ENCODE measurements at places on chromosomes 6 and 20.
A peak's percentile ranks its signal among the peaks of the same experiment; 100 is the strongest.

GRCh38 chr6:126657561-126658175 lies 317.8 kb downstream of the CENPW start:
- no peak for DNase-seq

GRCh38 chr6:81771097-81771496 lies 18.6 kb upstream of the TENT5A start:
- DNase-seq = no peak

GRCh38 chr6:96184798-96185197 lies 169.0 kb downstream of the FUT9 start:
- no peak for DNase-seq

DNA sequence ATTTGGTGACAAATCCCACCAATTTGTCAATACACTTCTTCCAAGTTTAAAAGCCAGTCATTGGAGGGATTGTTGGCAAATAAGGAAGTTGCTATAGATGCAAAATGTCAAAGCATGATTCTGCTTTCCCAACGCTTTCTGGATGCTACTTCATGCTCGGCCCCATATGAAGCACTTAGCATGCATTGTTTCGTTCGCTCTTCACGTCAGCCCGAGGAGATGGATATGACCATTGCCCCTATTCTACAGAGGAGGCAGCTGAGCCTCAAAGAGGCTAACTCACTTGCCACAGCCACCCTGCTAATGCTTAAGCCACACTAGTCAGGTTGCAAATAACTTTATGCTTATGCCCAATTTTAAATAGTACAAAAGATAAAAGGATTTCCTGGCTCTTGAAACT lies 2.8 kb upstream of the NXT1 start:
- no peak for DNase-seq

- no peak for DNase-seq
Measured at GRCh38 chr6:107717781-107718180, 106.3 kb downstream of the SCML4 start.

DNA sequence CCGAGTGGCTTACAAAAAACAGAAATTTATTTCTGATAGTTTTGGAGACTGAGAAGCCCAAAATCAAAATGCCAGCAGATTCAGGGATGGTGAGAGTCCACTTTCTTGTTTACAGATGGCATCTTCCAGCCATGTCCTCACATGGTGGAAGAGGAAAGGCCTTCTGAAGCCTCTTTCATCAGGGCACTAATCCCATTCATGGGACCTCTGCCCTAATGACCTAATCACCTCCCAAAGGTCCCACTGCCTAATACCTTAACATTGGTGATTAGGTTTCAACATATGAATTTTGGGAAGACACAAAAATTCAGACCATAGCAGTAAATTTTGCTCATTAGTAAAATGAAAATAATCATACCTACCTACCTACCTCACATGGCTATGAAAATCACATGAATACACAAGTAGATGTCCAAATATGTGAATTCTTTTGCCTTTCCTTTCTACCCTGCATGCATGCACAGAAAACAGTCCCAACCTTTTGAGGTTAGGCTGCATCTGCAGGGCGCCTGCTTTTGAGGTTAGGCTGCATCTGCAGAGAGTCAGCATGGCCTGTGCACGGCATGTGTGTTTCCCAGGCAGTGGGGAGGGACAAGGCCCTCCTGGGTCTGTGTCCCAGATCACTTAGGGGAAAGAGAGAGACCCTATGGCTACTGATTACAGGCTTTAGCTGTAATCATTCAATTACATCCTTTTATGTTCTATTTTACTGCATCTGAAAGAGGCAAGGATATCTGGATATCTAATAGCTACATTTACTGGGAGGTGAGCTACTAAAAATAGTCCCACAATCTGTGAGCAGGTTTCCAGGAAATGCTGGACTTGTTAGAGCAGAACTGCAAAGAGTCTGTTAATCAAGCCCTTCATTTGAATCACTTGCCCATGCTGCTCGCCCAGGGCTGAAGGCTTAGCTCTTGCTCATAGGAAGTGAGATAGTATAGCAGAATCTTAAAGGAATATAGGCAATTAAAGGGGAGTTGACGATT lies 497.7 kb upstream of the MARCKS start:
- DNase-seq = no peak

DNA sequence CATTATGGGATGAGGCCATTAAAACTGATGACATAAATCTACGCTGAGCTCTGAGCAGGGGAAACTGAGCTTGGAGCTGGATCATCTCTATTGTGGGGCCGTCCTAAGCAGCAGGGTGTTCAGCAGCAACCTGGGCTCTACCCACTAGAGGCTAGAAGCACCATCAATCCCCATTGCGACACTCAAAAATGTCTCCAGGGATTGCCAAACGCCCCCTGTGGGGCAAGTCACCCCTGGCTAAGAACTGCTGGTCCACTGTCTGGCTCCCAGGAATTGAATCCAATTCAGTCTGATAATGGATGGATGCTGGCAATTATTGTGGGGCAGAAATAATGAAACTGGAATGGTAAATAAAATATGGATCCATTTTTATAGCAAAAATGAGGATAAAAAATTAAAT lies 38.2 kb downstream of the PMEPA1 start:
- no peak for DNase-seq

GRCh38 chr6:149895048-149895590 lies 2.8 kb downstream of the RAET1E start:
- no peak for DNase-seq

DNA sequence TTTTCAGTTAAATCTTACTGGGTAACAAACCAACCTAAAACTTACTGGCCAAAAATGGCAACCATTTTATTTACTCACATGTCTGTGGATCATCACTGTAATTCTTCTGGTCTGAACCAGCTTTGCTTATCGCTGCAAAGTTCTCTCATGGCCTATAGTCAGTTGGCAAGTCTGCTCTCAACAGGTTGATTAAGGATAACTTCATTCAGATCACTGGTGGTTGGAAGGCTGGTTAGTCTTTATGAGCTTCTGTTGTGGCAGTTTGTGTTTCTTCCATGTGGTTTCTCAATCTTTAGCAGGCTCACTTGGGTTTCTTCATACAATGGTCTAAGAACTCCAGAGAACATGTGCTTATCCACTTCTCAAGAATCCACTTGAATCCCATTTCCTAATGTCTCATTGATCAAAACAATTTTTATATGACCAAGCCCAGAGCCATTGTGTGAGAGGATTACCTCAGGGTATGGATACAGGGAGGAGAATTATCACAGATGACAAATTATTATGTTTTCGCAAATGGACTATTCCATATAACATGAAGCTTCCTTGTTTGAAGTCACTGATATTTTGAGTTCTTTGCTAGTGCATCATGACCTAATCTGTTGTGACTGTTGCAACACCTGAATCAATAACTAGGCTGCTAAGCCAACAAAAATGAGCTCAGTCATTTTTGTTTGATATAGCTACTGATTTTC lies 155.4 kb upstream of the BMP2 start:
- no peak for DNase-seq

- DNase-seq = no peak
Measured at GRCh38 chr6:68958327-68958726, 323.2 kb downstream of the ADGRB3 start.

GRCh38 chr6:119060255-119060907 lies 18.1 kb downstream of the FAM184A start:
- no peak for DNase-seq

GRCh38 chr6:57248311-57248895 lies 26.3 kb upstream of the RAB23 start:
- DNase-seq = no peak

GRCh38 chr6:170402318-170403040 lies 95.9 kb downstream of the FAM120B start:
- DNase-seq = no peak

GRCh38 chr20:62059920-62060630 lies 5.6 kb downstream of the TAF4 start:
- no peak for DNase-seq

- no peak for DNase-seq
Measured at GRCh38 chr6:111845441-111845871, 27.8 kb downstream of the FYN start.

DNA sequence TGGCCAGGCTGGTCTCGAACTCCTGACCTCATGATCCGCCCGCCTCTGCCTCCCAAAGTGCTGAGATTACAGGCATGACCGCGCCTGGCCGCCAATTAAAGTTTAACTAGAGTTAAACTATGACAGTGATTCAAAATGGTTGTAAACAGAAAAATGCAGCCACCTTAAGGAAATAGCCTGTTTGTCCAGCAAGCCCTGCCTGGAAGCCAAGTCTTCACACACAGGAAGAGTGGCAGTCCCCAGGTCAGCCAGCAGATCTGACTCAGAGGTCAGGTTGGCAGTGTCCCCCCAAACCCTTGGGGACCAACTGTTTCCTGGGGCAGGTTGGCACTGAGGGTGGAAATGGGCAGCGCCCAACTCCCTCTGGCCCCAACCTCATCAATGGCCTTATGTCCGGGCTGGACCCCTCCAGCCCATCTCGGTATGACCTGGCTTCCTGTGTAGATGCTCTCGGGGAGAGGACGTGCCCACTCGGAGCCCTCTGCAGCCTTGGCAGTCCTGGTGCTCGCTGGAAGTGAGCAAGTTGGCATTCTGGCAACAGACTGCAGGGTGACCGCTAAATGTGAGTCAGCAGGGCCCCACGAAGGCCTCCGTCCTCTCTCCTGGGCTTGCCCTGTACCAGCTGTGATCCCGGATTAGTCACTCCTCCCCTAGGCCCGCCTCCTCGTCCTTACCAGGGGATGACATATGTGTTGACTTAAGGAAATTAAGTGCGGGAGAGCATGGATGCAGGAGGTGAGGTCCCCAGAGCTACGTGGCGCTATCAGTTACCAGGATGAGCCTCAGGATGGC lies 9.7 kb upstream of the HSP90AB1 start:
- DNase-seq = peak; percentile 62

DNA sequence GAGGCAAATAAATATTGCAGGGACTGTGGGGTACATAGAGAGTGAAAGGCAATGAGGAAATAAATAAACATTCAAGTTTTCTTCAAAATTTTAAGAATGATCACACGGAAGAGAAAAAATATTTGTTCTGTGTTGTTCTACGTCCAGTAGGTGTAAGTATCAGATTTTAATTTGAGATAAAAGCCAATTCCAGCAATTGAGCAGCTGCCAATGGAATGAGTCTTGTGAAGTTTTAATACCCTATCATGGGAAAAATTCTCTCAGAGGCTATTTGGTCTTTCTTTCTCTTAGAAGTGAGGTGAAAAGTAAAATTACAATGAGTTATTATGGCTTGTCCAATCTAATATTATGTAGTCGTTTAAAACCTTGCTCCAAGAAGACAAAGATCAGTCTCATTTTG lies 195.7 kb upstream of the CITED2 start:
- no peak for DNase-seq

GRCh38 chr6:96157018-96157565 lies 141.3 kb downstream of the FUT9 start:
- no peak for DNase-seq

- no peak for DNase-seq
Measured at GRCh38 chr20:9877932-9878495, 39.1 kb upstream of the PAK5 start.

All from GDM1 (cell line).